Suprapubic skin (tissue), 4 donors: ENCODE measurements at places on chromosomes 7 and 10.

- DNase-seq = no peak
Observed at GRCh38 chr10:69752479-69752878, 49.2 kb upstream of the COL13A1 start.

DNA sequence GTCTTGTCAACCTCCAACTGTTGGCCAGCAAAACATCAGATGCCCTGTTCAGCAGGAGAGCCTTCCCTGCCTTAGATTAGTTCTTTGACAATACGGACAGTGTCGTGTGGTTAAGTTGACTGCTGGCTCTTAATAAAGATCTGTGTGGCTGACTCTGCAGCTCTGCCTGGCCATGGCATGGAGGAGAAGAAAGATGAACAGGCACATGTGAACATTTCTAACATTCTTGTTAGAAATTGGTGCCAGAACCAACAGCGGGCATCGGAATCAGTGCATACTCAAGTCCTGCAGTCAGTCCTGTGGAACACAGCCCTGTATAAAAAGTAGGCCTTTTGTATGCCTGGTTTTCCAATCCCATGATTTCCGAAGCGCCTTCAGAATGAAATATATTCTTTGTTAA, 455.6 kb downstream of the POM121L12 start:
- DNase-seq = no peak

DNA sequence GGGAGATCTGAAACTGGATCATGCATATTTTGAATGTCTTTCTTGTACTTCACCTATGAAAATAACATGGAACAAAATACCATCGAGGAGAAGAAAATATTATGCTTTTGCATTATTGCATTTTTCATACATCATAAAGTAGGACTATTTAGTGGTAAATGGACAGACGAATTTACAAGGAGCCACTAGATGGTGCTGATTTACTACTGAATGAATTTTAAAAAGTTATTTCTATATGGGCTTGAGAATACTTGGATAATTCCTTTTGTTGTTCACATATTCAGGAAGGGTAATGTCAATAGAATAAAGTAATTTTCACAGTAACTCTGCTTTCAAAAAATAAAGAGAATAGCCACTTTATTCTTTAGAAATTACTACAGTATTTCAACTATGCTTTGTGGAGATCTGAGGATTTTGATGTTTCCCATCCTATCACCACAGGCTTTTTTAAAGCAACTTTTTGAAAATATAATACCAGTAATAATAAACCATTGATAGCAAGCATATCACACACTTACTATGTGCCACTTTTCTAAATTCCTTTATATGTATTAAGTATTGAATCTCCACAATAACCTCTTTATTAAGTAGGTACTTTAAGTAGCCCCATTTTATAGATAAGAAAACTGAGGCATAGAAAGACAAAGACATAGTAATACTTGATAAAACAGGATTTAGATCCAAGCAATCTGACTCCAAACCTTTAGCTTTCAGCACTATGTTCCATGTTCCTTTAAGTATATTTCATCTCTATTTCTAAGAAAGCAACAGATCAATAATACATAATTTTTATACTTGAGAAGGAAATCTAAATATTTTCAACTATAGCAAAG, 38.6 kb downstream of the NEBL start:
- DNase-seq = no peak

DNA sequence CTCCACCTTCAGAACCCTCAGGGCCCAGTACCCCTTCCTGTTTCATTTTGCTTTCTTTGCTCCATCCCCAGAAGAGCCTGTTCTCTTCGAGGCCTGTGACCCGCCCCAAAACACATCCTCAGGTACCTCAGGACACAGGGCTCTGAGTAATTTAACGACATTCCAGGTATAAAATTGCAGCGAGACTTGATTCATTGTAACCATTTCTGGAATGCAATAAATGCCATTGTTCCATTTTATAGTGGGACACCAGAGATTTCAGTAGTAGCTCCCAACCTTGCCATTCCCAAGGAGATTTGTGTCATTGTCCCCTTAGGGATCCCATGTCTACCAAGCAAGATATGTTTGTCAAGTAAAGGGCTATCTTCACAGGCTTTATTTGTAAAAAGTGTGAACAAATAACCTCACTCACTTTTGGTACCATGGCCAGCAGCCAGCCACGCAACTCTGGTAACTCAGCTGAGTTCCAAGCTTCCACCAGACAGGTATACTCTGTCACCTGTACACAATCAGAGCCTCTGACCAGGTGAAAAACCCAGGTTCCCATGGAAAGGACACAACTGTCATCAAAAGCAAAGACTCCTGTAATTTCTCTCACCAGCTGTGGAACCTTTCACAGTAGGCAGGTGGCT, 441.3 kb downstream of the PLXNA4 start:
- no peak for DNase-seq

DNA sequence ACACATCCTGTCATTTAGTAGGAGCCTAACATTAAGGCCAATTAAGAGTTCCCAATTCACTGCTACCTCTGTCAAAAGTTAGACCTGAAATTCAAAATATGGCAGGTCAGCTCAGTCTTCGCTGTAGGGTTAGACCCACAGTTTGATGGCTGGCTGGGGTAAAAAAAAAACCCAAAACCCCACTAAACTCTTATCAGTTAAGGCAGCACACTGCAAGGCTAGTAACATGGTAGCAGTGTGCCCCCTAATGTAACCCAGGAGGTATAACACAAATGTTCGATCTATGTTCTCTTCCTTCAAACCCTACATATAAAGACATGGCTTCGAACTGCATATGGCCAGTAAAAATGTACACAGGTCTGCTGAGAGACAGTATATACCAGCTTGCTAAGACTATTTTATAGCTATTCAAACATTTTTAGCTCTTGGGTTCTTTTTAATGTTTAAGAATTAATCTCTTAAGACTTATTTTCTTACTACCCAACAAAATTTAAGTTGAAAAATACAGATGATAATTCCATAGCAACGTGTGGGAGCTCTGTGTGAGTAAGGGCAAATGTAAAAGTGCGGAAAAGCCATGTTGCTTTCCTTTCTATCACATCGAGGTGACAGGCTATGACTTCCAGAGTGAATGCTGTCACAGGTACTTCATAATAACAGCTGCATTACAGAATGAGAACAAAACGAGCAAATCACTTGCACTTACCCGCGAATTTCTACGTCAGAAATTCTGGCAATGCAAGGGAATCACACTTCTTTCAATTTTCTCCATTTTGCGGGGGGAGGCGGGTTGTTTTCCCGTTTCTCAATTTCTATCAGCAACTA, 168.4 kb upstream of the IMMP2L start:
- no peak for DNase-seq

DNA sequence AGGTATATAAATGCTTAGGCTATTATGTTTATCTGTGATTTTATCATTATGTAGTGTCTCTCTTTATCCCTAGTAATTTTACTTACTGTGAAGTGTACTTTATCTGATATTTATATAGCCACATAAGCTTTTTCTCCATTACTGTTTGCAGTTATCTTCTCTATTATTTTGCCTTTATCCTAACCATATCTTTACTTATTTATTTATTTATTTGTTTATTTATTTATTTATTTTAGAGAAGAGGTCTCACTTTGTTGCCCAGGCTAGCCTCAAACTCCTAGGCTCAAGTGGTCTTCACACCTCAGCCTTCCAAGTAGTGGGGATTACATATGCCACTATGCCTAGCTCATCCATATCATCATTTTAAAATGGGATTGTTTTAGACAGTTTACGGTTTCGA, 331.8 kb downstream of the C7orf25 start:
- DNase-seq = no peak

DNA sequence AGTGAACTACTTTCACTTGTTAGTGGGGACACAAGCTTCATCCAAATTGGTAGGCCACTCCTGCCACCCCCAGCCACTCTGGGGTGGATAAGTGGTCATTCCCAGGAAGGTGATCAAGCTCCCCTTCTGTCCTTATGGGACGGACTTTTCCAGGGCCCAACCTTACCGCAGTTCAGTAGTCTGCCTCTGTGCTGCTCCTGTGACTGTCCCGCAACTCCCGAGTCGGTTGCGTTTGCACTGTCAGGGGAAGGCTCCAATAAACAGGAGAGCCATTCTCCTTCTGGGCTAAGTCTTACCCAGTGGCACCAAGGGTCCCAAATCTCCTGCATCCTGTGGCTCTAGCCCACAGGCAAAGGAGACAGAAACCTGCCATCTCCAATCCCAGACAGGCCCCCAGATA, 7.4 kb upstream of the ZNF33A start:
- DNase-seq = no peak

DNA sequence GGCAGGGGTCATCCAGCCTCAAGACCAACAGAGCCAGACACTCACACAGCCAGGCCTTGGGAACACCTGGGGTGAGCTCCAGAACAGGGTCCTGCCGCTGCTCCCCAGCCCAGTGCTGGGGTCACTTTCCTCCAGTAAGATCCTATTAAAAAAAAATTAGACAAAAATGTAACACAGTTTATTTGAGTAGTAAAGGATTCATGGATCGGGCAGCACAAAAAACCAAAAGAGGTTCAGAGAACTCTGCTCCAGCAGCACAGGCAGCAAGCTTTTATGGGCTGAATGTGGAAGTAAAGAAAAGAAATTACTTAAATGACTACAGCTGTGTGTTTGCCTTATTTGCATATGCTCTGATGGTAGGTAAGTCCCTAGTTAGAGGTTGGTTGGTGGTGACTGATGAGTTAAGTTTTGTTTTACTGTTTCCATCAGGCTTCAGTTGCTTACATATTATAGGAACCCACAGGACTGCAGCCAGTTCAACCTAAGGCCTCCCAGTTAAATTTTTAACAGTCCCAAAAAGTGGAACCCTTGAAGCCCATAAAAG, 80.5 kb upstream of the FGFR2 start:
- no peak for DNase-seq

- DNase-seq = no peak
Observed at GRCh38 chr10:110413903-110414547, 83.7 kb upstream of the DUSP5 start.

DNA sequence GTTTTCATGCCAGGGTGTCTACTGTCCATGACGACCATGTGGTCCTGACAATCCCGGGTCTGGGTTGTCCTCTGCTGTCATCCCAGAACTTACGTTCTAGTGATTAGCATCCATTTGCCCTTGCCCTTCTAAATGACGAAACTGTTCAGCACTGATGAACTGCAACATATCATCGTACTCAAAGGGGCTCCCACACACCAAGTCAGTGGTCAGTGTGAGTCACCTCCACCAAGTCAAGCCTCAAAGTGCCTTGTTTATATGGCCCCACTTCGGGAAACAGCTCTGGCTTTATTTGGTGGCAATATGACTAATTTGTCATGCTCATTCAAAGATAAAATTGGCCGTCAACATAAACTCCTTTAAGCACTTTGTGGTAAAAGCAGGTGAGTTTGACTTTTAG, 110.7 kb downstream of the FRMD4A start:
- DNase-seq = no peak

GRCh38 chr7:97187067-97187466, 69.6 kb downstream of the SDHAF3 start:
- no peak for DNase-seq

DNA sequence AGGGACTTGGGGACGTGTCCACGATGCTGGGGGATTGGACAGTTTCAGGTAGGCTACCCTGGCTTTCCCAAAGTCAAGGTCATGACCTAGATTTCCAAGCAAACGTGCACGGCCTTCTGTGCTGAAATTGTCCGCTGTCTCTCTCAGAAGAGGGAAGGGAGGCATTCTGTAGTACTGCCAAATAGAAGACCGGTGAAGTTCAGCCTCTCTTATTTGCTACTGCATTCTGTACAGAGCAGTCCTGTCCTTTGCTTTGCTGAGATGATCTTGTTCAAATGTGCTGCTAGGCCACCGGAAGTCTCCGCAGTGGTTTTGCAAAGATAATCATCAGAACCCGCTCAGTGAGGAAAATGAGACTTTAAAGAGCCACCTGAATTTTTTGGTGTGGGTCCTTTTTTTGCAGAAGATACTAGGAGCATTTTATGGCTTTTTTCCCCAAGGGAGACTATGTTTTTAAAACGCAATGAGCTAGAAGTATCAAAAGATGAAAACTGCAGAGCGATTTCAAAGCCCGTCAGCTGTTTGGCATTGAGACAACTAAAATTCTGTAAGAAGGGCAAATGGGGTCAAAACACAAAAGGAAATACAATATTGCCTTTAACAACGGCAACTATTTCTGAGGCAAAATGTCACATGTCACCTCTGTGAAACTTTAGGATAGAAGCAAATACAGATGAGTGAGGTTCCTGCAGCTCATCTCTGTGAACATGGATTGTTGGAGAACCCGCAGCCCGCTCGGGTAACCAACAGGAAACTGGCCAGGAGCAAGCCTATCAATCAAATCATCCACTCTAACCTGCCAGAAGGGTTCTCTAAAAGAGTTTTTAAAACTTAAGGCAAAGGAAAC, 1.3 kb upstream of the NMT2 start:
- no peak for DNase-seq

GRCh38 chr7:114922026-114922651, at the start of gene MDFIC:
Gene MDFIC (plus strand): TSS chr7:114922094. CDS start chr7:114923034, 940 bp downstream.
- peak; percentile 77 for DNase-seq

DNA sequence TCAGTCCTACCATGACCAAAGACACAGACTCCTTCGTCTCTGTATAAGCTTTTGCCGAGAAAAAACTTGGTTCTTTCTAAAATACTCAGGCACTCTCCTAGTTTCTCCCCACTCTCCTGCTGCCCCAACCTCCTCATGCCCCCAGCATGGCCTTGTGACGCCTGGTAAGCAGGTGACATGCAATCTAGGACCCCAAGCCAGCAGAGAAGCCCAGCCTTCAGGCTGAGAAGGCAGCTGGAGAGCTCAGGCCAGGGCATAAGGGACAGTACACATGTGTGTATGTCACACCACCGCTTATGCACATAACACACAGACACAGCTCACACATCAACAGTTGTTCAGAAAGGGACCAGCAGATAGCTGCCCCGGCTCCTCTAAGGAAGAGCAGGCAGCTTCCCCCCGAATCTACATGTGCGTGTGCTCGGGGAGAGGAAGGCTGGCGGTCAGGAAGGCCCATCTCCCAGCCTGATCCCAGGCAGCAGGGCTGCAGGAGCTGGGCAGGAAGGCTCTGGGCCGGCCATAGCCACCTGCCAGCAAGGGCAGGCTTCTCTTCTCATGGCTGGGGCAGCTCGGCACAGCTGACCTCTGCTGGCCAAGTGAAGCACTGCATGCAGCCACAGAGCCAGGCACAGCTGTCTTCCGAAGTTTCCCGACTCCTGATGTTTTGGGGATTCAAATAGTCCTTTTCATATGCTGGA, 8.5 kb downstream of the DDX56 start:
- no peak for DNase-seq

DNA sequence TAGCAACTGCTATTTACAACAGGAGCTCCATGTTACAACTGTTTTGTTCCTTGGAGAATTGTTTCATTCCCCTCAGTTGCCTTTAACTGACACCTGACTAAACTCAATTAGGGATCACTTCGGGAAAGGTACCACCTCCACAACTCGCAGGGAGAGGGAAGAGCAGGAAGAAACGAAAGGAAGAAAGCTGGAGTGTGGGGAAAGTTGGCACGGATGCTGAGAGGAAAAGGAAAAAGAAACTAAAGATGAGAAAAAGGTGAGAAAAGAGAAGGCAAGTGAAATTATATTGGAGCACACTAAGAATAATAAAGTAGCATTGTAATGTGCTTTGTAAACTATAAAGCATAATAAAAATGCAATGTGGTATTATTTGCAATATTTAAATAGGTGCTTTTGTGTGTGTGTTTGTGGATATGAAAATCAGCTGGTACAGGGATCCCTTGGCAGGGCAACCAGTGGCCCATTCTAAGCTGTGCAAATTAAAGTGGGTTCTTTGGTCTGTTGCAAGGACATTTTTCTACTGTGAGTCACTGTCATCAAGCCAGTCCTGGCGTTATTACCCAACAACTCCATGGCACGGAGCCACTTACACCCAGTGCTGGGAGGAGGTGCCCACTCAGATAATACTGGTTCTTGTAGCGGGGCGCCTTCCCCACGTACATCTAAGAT, 45.9 kb downstream of the HIPK2 start:
- peak; percentile 95 for DNase-seq
